Aorta (tissue), 5 donors: ENCODE measurements at places on chromosomes 6 and 20. TPM values are rescaled to one million over a fixed set of nuclear protein-coding genes. Genes with fewer than 3 reads are reported as not detected.

DNA sequence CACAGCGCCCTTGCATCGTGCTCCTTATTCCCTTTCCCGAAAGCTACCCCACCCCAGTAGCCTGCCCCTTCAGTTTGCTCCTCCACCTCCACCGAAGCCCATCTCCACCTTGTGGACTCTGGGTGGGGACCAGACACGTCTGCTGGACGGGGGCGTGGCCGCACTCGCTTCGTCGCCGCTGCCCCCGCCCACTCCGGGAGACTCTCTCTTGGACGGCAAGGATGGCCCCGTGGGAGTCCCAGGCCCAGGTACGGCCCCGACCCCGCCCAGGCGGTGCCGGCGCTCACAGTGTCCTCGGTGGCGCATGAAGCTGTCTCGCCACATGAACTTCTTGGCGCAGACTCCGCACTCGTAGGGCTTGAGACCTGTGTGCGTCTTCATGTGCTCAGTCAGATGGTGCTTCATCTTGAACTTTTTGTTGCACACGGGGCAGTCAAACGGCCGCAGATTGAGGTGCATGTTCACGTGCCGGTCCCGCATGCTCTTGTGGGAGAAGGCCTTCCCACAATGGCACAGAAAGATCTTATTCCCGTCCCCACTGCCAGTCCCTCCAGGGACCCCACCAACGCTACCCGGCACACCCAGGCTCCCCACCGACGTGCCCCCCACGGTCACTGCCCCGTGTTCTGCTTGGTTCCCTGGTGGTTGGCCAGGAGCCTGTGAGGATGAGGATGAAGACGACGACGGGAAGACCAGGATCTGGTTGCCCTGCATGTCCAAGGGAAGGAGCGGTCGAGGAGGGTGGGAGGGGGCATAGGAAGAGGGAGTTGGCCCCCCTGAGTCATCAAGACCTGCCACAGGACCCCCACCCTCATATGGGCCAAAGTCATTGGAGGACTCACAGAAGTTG is 1.3 kb upstream of the TAPBP start:
- DNase-seq = peak; percentile 84

- no peak for DNase-seq
These were observed 10.4 kb downstream of the CD83 start for GRCh38 chr6:14128012-14128411.

The ANKEF1 gene
- 1.5 TPM for total RNA-seq

DNA sequence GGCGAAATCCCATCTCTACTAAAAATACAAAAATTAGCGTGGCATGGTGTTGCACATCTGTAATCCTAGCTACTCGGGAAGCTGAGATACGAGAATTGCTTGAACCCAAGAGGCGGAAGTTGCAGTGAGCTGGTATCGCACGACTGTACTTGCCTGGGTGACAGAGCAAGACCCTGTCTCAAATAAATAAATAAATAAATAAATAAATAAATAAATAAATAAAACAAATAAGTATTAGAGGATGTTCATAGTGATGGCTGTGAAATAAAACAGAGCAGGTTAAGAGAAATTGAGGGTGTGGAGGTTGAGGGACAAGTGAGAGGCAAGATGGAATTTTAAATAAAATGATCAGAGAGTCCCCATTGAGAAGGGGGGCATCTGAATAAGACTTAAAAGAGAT is 124.7 kb upstream of the DST start:
- no peak for DNase-seq

DNA sequence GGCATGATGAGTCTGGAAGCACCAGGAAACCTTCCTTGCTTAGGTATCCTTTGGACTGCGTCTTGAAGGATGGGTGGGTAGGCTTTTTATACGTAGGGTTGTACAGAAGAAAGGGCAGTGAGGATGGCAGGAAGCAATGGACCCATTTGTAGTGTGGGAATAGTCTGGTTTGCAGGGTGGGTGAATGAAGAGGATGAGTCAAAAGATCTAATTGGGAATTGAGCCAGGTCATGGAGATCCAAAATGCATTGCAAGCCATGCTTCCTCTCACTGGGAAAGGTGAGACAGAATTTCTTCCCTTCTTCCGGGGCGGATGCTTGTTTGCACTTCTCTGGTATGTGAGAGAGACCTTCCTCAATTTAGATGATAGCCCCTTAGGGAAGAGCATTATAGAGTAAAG is 10.1 kb upstream of the BTBD3 start:
- DNase-seq = no peak

The BPIFB2 gene
- total RNA-seq = not detected

The STX11 gene
- 6.5 TPM for total RNA-seq

GRCh38 chr6:128499079-128499731 is 21.2 kb downstream of the PTPRK start:
- no peak for DNase-seq

GRCh38 chr6:63964366-63964765 is 328.8 kb downstream of the PHF3 start:
- DNase-seq = no peak

DNA sequence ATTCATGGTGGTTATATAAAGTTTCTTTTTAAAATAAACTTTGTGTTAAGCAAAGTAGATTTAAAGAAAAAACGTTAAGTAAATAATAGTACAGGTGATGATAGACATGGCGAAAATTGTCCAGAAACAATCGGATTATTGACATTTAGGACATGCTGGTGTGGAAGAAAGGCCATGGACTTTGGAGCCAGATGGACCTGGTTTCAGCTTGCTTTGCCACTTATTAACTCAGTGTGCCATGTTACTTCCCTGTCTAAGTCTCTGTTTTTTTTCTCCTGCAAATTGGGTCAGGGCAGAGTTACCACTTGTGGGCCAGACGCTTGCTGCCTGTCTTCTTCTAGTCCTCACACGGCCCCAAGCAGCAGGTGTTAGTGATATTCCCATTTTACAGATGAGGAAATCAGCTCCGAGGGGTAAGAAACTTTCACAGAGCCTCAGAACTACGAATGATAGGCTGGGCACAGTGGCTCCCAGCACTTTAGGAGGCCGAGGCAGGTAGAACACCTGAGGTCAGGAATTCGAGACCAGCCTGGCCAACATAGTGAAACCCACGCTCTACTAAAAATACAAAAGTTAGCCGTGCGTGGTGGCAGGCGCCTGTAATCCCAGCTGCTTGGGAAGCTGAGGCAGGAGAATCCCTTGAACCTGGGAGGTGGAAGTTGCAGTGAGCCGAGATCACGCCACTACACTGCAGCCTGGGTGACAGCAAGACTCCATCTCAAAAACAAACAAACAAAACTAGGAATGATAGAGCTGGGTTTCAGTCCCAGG is 12.4 kb downstream of the KIF3B start:
- no peak for DNase-seq

The PDE10A gene
- total RNA-seq = 17.1 TPM

DNA sequence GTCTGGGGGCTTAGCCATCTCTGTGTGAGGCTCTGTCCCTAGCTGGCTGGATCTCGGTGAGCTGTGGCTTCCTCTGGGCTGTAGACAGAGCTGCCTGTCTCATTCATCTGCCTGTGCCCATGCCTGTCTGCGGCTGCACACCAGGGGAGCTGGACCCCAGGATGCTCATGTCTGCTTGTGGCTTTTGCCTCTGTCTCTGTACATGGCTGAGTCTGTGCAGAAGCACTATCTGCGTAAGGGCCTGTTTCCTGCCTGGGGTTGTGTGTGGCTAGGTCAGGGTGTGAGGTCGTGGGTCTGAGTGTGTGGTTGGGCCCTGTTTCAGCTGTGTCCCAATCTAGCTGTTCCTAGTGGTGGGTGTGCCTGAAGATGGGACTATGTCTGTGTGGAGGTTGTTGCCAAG is 68.2 kb downstream of the CDH22 start:
- DNase-seq = no peak

DNA sequence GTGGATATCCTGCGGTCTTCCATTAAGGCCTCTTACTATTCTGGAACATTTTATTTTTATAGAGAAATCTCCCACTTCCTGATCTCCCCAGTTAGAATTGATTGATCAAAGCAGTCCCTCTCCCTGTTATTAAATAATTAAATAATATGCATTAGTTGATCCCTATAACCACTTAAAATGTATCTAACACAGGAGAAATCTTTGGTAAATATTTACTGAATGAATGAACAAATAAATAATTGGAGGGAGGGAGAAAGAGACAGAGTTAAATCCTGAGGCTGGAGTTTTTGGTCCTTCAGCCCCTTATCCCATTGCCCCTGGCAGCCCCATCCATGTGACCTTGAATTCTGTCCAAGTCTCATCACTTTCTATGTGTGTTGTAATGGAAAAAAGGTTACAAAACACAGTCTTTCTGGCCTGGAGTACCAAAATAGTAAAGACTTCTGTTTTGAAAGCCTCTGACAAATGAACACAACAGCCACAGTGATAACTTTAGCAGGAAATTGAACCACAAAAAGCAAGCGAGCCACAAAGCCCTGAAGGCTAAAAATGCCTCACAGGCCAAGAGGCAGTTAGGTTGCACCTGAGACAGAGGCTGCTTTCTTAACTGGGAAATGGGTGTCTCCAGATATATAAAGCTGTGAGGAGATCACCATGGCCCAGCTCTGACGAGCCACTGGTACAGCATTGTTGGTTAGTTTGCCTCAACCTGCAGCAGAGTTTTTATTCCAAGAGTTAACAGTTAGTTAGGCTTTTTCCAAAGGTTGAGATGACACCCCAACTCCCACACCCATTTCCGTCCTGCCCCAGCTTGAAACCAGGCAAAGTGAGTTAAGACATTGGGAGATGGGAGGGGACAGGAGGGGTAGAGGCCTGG is 11.3 kb downstream of the NT5E start:
- DNase-seq = no peak

The PKHD1 gene
- total RNA-seq = not detected

DNA sequence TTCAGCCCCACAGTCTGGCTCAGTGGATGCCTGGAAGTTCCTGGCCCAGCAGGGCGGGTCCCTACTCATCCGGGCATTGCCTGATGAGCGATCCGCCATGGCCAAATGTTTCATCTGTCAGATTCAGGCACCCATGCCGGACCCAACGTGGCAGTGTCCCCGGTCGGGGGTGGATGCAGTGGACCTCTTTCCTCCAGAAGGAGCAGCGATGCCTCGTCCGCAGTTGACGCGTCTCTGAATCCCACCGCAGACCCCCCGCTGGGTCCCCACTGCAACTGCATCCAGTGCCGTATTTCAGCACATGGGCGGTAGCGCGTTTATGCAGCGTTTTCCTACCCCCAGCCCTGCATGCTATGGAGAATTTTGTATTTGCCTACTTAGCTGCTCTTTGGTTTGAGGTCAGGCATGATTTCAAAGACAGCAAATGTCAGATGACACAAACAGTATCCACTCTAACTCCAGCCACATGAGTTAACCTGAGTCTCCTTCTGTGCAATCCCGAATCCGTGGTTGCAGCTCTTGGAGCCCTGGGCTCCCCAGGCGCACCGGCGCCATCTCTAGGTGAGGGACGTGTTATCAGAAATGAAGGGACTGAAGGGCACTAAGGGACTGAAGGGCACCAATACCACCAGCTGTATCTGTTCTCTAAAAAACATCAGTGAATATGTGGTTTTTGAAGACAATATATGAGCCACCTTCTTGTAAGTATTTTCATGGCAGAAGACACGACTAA is 72.6 kb upstream of the THBS2 start:
- no peak for DNase-seq

The ACTL10 gene
- total RNA-seq = 0.96 TPM

The SLC26A8 gene
- 0.26 TPM for total RNA-seq

DNA sequence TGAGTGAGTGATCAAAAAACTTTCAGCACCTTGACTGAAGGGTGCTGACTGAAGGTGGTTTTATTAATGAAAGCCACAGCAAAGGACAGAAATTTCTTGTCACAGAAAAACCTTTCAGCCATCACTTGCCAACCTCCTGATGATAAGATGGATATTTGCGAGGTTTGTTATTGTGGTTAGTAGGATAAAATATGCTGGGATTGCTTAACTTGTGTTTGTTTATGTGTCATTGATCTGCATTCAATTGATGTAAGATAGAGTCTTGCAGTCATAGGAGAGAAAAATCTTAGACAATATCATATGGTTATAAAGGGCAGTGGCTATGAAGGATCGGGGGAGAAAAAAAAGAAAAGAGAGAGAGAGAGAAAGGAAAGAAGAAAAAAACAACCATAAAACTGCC is 1.2 kb downstream of the TSBP1 start:
- no peak for DNase-seq

DNA sequence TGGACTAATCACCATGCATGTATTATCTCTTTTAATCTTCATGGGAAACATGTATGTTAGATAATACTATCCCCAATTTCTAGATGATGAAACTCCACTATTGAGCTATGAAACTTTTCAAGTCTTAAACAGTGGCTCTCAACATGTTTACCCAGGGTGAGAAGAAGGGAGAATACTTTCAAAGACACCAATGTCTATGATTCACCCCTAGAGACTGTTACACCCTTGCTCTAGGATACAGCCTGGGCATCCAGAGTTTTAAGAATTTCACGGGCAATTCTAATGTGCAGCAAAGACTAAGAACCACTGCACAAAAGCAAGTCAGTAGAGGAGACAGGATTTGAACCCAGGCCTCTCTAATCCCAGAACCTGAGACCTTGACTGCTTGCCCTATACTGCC is 47.8 kb downstream of the GFOD1 start:
- DNase-seq = no peak

- DNase-seq = no peak
These were observed 526.6 kb upstream of the ARID1B start for GRCh38 chr6:156250593-156250992.

GRCh38 chr6:39113788-39114187 is 1.2 kb downstream of the SAYSD1 start:
- DNase-seq = no peak

The FERMT1 gene
- total RNA-seq = 1.5 TPM

- no peak for DNase-seq
These were observed 23.6 kb downstream of the MBOAT1 start for GRCh38 chr6:20188630-20189075.

- no peak for DNase-seq
These were observed 70.7 kb upstream of the SCP2D1 start for GRCh38 chr20:18742841-18743240.

The DEFB124 gene
- 1.6 TPM for total RNA-seq

The BPIFA2 gene
- total RNA-seq = not detected

DNA sequence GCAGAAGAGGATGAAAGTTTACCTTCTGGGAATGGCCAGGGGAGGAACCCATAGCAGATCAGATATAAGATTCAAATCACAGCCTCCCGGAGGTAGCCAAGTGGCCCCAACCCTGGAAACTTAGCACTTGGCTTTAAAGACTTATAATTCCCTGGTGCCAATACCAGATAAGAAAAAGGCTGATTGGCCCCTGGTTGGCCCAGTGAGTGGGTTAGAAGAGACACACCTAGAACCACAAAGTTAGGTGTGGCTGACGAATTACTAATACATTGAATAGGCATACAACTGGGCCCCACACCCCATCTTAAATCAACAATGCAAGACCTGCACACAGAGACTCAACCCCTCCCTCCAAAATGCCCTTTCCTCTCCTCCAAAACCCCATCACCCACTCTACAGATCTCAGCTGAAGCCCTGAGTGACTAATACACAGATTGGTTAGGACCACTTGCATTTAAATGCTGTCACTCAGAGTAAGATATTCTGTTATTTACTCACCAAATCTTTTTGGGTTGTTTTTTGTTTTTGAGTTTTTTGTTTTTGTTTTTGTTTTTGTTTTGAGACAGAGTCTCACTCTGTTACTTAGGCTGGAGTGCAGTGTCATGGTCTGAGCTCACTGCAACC is 315.4 kb upstream of the JARID2 start:
- no peak for DNase-seq
